ENCODE measurements at places on chromosomes 7 and 10.

DNA sequence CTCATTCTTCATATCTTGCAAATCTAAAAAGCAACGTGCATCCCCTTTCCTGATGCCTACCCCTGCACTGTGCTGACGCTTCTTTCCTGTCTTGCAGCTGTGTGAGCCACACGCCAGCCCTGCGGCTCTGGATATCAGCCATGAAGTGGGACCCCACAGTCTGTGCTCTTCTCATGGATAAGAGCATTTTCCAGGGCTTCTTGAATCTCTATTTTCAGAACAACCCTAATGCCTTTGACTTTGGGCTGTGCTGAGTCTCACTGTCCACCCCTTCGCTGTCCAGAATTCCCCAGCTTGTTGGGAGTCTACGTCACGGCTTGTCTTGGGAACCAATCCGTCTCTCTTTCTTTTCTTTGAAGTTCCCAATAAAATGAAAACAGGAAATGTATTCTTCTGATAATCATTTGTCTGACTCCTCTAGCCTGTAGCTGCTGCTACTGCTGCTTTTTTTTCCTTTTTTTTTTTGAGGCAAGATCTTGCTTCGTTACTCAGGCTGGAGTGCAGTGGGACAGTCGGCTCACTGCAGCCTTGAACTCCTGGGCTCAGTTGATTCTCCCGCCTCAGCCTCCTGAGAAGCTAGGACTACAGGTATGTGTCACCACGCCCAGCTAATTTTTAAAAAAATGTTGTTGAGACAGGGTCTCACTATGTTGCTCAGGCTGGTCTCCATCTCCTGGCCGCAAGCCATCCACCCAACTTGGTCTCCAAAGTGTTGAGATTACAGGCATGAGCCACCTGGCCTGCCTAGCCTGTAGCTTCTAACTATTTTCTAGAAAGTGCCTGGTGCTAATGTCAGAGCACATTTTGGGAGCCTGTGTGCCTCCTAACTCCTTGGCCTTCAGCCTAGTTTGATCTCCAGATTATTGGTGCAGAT is 30.3 kb downstream of the GSTO2 start:
- DNase-seq, result no peak

- no peak for DNase-seq
Measured at GRCh38 chr10:63622097-63622496, 100.9 kb downstream of the REEP3 start.

DNA sequence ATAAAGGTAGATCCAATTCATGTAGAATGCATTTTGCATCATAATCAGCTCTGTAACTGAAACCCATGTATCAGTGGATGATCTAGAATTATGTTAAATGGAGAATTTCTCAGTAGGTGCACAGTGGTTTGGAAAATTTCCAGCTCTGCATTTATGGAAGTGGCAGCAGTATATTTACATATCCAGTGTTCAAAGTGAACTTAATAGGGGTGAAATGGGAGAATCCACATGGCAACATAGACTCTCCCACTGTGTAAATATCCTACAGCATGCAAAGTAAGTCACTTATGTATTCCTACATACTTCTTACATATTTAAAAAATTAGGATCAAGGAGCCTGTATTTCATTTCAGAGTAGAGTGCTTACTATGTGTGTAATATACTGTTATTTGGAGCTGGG is 35.3 kb downstream of the CDC14C start:
- DNase-seq, result no peak

DNA sequence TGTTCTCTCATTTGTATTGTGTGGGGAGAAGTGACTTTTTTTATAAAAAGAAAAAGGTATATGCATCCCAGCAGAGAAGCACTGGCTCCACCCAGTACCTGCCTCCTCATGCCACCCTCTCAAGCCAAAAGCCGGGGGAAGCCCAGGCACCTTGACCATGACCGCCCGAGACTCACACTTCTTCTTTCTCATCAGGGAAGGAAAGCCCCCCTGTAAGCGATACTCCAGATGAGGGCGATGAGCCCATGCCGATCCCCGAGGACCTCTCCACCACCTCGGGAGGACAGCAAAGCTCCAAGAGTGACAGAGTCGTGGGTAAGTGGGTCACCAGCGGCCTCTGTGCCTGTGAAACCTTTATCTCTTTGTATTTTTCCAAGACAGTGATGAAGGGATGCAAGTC is 22.9 kb downstream of the IKZF1 start:
- no peak for DNase-seq

- DNase-seq, result no peak
Measured at GRCh38 chr7:80890426-80891258, 28.2 kb downstream of the SEMA3C start.

- DNase-seq, result no peak
Measured at GRCh38 chr10:72087969-72088888, at the start of gene SPOCK2. SPOCK2 (minus strand) TSS chr10:72088551; CDS start chr10:72088328, 223 bp downstream.

DNA sequence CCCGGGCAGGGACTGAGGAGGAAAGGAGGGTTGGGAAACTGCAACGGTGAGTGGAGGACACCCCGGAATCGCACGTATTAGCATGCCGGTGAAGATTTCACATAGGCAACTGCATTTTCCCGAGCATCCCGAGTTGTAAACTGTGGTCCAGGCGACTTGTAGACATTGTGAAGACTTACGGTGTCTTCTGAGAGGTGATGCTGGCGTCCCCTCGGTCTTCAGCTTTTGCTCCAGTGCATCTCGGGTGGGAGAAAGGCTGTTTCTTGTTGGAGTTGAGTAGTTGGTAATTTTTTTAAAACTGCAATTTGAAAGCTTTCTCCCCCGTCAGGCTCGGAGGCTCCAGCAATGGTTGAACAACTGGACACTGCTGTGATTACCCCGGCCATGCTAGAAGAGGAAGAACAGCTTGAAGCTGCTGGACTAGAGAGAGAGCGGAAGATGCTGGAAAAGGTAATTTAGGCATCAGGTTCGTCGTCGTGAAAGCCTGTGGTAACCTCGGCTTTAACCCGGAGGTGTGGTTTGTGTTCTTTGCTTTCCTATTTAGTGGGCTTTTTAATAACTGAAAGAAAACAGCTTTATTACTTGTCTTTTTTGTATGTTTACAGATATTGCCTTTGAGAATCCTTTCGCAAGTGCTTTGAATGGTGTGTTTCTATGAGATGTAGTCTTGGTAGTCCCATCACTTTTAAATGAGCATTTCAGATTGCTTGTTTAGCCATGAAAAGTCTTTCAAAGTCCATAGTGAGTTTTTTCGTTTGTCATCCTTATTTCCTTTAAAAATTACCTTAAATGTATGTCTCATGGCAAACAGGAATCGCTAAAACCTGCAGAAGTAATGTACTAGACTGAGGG is 687 bp downstream of the HELLS start:
- DNase-seq, result no peak

- DNase-seq, result no peak
Measured at GRCh38 chr7:140669352-140669751, 3.4 kb upstream of the ADCK2 start.

DNA sequence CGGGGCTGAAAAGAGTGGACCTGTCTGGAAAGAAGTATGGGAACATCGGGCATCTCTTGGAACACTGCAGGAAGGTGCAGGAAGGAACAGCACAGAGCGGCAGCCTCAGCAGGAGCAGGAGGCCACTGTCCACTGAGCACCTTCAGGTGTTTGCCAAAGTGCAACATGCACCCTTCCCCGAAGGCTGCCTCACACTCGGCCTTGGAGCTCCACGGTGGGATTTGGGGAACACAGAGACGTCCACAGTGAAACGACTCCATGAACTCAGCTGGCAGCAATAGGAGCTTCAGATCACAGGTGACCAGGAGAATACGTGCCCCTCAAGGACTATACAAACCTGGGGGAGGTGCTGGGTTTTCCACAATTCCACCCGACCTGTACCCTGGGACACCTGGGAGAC is 140.3 kb upstream of the RET start:
- no peak for DNase-seq

DNA sequence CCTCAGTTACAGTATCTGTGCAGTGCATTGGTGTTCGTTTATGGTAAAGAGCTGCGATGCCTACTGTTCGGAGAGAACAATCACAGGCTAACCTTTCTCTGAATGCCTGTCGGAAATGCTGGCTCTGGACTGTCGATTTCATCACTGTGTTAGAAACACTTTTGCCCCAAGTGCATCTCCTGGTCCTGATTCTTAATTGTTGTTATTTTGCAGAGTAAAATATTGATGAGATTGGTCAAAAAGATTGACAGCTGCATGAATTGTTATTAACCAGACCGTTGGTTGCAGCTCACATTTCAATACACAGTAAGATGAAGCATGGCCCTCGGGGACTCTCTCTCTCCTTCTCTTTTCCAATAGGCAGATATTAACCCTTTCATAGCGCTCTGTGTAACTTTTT is 557.4 kb upstream of the ADARB2 start:
- no peak for DNase-seq
